ENCODE measurements at places on chromosomes 12 and 14.

DNA sequence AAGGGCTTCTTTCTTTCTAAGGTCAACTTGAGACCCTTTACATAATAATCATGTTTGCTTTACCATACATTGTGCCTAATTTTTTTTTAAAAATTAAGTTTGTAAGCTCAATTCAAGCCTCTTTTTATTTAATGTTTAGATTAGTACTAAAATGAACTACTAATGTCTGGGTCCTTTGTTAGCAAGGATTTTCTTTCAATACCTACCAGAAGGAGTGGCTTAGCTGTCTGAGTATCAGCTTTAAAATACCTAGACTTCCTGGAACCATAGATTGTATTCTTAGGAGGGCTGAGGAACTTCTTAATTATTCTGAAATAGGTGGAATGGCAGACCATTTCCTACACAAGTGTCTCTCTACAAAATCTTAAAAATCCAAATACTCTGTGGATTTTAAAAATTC lies 122.1 kb downstream of the HMGA2 start:
- DNase-seq, result no peak

DNA sequence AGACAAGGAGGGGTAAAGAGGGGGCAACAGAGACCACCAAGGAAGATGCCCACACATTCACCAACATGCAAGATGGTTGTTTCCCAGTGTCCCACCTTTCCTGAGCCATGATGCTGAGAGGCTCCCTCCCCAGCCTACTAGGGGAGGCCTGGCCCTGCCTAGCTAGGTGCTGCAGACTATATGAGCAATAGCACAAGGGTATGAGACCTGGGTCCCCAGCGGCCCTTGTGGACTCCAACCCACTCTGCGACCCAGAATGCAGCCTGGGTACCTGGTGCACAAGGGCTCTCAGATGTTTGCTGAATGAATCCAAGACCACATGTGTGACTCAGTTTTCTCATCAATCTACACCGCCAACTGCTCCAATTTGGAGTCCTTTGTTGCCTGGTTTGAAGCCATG lies 13.9 kb downstream of the TGFB3 start:
- DNase-seq, result no peak

- DNase-seq, result peak; percentile 74
These were observed 300.0 kb downstream of the AEBP2 start for GRCh38 chr12:19739195-19739776.

GRCh38 chr14:64170181-64170580 lies 124.0 kb downstream of the ESR2 start:
- DNase-seq, result no peak

DNA sequence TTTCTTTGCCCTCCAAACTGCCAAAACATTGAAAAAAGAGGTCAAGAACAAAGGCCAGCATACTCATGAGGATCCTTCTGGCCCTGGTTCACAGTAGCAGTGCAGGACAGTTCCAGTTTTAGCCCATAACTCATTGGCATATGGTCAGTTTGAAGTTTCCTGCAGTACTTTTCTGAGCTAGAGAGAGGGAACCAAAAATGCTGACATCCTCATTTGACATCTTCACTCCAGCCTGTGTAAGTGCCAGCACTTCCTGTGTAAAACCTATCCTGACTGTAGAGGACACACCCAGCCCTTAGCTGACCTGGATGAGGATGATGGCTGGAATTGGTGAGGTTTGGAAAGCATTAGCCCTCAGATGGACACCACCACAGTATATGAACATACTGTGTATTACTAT lies 84.1 kb downstream of the FGD4 start:
- peak; percentile 89 for DNase-seq

- no peak for DNase-seq
These were observed 254.4 kb downstream of the SLC16A7 start for GRCh38 chr12:59850268-59850667.

DNA sequence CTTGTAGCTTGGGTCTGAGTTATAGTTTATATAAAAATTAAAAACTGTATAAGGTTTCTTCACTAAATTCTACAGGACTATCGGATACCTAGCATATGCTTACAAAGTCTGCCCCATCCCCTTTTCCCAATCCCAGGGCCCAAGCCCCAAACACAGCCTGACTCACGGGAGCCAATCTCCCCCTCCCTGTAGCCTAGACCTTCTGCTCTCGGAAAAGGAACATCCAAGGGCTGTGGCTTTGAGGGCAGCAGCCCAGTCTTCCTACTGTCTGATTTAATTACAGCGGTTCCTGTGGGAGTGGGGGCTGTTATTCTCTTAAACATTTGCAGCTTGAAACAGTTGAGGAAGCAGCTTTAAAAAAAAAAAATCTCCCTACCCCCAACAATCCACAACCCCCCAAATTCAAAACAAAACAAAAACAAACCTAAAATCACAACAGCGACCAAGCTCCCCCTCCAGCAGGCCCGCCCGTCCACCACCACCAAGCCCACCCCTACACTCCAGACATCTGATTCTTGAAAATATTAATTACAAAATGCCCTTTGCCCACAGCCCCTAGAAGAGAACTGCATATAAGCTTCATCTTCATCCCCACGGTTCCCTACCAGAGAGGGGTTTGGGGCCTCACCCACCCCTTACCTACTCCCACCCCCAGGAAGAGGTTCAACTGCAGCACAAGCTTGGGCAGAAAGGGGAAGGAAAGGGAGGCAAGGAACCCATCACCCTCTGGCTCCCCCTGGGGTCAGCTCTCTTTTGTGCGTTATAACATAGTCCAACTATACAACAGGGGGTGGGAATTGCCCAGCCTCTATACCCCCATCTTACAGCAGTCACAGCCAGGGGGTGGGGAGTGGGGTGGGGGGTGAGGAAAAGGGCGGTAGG lies 1.1 kb upstream of the PRKAG1 start:
- DNase-seq, result peak; percentile 68

- no peak for DNase-seq
These were observed 196.6 kb upstream of the FLRT2 start for GRCh38 chr14:85333313-85333712.

DNA sequence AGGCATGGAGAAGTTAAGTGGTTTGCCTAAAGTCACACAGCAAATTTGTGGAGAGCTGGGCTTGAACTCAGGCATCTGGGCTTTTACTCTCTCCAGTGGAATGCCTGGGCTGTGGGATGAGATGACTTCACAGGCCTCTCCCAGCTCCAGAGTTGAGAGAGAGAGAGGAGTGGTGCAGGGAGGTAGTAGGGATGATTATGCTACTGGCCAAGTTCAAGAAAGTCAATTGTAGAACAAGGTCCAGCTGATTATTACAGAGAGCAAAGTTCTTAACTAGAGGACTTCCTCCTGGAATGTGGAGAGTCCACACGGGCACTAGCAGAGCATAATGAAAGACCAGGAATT lies 769 bp upstream of the EMP1 start:
- no peak for DNase-seq

DNA sequence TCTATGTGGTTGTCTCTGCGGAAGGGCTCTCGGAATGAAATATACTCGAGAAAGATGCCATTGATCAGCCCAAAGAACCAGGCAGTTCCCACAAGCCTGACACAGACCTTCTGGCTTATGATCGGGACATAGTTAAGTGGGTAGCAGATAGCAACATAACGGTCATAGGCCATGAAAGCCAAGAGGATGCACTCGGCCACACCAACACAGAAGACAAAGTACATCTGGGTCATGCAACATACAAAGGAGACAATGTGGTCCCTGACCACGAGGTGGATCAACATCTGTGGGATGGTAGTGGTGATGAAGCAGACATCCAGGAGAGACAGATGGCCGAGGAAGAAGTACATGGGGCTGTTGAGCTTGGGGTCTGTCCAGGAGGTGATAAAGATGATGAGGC lies 326 bp downstream of the OR10AD1 start:
- no peak for DNase-seq

DNA sequence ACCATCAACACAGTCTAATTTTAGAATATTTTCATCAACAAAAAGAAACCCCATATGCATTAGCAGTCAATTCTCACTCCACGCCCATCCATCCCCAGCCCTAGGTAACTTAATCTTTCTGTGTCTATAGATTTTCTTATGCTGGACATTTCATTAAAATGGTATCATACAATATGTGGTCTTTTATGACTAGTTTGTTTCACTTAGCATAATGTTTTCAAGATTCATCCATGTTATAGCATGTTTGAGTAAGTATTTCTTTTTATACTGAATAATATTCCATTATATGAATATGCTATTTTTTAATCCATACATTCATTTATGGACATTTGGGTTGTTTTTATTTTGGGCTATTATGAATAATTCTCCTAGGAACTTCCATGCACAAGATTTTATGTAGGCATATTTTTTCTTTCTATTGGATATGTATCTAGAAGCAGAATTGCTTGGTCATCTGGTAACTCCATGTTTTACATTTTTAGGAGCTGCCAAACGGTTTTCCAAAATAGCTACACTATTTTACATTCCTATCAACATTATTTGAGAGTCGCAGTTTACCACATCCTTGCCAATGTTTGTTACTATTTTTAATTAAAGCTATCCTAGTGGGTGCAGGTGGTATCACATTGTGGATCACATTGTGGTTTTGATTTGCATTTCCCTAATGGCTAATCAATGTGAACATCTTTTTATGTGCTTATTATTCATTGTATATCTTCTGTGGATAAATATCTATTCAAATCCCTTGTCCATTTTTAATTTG lies 49.0 kb downstream of the RERG start:
- DNase-seq, result no peak

GRCh38 chr12:124458220-124458991 lies 109.0 kb downstream of the NCOR2 start:
- no peak for DNase-seq

GRCh38 chr14:73764406-73765280 lies 50.5 kb upstream of the PNMA1 start:
- peak; percentile 95 for DNase-seq

DNA sequence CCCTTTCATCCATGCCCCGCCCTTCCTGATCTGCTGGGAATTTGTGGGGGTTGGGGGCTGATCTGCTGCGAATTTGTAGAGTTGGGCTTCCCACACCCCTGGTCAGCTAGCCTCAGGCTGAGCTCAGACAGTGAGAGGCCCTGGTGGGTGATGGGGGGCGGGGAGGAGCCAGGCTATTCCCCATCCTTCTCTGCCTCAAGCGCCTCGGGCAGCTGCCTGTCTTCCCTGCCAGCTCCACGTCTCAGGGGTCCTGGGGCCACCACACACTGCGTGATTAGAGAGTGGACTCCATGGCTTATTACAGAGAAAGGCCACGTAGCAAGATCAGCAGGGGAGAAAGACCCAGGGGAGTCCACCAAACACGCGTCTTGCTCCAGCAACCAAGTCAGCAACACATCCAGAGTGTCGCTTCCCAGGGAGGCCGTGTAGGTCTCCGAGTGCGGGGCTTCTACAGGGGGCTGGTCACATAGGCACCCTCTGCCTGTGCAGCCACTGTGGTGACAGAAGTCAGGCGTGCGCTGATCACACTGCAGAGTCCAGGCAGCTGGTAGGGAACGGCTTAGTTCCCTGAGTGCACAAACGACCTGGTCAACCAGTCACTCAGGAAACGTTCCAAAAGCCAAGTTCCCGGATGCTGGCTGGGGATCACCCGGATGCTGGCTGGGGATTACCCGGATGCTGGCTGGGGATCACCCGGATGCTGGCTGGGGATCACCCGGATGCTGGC lies 254.4 kb upstream of the SFSWAP start:
- no peak for DNase-seq

GRCh38 chr14:65792208-65792905 lies 379.8 kb downstream of the FUT8 start:
- DNase-seq, result no peak

DNA sequence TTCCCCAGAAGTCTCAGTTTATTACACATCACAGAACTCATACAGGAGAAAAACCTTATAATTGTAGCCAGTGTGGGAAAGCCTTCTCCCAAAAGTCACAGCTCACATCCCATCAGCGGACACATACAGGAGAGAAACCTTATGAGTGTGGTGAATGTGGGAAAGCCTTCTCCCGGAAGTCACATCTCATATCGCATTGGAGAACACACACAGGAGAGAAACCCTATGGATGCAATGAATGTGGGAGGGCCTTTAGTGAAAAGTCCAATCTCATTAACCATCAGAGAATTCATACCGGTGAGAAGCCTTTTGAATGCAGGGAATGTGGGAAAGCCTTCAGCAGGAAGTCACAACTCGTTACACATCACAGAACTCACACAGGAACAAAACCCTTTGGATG lies 20.1 kb downstream of the ZNF84 start:
- no peak for DNase-seq

GRCh38 chr12:78531831-78532458 lies 332.6 kb upstream of the SYT1 start:
- DNase-seq, result no peak

- DNase-seq, result no peak
These were observed 7.4 kb downstream of the TTC6 start for GRCh38 chr14:37602605-37603453.

GRCh38 chr14:59301354-59301753 lies 112.9 kb downstream of the DAAM1 start:
- no peak for DNase-seq

- no peak for DNase-seq
These were observed 3.3 kb upstream of the CCND2 start for GRCh38 chr12:4270016-4270830.

DNA sequence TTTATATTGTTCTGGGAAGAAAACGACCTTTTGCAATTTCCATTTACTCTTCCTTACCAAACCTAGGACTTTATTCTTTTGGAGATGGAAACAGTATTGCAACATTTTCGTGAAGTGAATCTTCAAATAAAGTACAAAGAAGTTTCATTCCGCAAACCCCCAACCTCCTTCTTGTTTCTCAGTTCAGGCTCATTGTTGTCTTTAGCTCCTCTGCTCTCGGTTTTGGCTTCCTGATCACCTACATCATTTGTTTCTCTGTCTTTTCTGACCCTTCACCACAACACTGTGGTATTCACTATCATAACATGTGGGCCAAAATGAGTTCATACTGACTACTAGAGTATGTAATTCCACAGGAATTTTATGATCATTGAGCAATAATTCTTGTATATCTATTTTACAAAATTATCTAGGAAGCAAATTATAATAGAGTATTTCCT lies 266.8 kb downstream of the ADAMTS20 start:
- no peak for DNase-seq

DNA sequence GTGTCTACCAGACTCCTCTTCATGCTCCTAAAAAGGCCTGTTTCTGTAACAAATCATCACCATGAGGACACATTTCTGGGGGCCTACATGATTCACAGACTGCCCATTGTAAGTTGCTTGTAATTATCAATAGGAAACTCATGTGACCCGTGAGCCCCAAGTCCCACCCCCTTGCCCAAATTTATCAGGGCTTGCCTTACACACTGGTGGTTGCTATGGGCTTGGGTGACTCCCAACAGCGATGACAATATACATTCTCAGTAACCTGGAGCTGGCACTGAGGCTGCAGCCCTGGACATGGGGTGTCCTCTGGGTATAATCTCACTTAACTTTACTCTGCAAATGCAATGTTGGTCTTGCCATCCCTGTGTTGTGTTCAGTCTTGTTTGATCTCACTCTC lies 149.2 kb downstream of the NRXN3 start:
- DNase-seq, result no peak
